Effector memory CD8-positive, alpha-beta T cell (primary cell): ENCODE measurements at places on chromosomes 1 and 21.

DNA sequence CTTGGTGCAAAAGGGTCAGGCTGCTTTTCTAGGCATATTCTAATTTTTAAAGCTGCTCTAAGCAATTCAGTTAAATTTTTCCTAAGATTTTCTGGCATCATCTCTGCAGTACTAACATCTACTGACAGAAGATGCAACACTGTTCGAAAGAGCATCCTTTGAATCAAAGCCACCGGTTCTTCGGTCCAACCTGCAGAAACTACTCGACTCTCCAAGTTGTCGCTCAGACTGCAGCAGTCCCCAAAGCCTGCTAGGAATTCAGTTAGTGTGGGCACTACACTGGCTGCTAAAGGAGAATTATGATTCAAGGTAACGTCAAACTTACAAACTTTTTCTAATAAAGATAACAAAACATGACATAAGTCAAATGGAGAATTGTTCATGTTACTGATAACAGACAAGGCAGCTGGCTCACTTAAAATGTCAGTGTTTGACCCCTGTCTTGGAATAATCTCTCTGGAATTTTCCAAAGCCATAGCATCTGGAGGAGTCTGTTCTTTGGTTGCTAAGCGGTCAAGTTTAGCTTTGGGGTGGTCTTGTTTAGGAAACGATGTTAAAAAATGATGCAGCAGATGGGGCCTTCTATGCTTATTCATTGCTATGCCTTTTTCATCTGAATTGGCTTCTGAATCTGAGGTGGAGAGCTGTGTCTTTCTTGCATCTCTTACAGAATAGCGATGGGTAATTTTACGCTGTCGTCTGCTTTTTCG lies 56.9 kb downstream of the LYST start:
- no peak for DNase-seq
- peaks cover 23% of the 10 kb centered on the region for H3K36me3 ChIP-seq
- no peaks in the 10 kb centered on the region for H3K27me3 ChIP-seq
- H3K27ac ChIP-seq, result no peak overlapping the region
- peaks cover 9% of the 10 kb centered on the region for H3K4me1 ChIP-seq

DNA sequence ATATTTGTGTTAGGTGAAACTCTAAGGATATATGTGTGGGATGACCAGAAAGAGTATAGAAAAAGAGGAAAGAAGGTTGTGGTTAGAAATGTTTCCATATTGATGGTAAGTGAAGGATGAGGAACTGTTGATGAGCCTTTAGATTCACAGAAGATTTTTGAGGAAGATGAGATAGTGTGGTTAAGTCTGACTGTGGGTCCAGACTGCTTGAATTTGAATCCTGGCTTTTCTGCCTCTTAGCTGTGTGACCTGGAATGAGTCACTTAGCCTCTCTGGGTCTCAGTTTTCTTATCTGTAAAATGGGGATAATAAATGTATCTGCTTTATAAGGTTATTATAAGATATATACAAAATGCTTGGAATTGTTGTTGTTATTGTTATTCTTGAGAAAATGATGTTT lies 27.5 kb downstream of the RGL1 start:
- H3K27ac ChIP-seq, result no peak overlapping the region
- H3K36me3 ChIP-seq, result no peaks in the 10 kb centered on the region
- no peak overlapping the region for H3K4me3 ChIP-seq
- no peaks in the 10 kb centered on the region for H3K27me3 ChIP-seq
- H3K4me1 ChIP-seq, result no peaks in the 10 kb centered on the region
- no peak for DNase-seq

DNA sequence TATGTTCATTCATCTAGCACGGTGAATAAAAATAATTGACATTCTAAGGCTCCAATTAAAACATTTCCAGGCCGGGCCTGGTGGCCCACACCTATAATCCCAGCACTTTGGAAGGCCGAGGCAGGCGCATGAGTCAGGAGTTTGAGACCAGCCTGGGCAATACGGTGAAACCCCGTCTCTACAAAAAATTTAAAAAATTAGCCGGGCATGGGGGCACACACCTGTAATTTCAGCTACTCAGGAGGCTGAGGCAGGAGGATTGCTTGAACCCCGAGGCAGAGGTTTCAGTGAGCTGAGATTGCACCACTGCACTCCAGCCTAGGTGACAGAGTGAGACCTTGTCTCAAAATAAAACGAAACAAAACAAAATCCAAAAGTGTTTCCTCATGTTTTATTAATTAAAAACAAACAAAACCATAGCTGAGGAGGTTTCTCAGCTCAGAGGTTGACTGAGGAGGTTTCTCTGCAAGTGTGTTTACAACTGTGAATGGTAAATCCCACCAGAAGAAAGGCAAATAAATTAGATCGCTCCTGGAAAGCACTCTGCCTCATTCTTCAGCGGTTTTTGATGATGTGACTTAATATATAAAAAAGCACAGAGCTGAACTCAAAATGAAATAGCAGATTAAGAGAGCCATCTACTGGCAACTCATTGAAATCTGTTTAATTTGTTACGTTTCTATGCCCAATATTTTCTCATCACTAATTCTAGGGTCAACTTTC lies 37.7 kb upstream of the ATG4C start:
- H3K27ac ChIP-seq, result no peak overlapping the region
- no peak for DNase-seq
- H3K4me3 ChIP-seq, result no peak overlapping the region
- peaks cover 15% of the 10 kb centered on the region for H3K27me3 ChIP-seq
- H3K4me1 ChIP-seq, result no peaks in the 10 kb centered on the region
- H3K36me3 ChIP-seq, result no peaks in the 10 kb centered on the region

- H3K27ac ChIP-seq, result no peak overlapping the region
- H3K36me3 ChIP-seq, result peaks cover 72% of the 10 kb centered on the region
- H3K4me1 ChIP-seq, result no peaks in the 10 kb centered on the region
- DNase-seq, result no peak
- H3K4me3 ChIP-seq, result no peak overlapping the region
- no peaks in the 10 kb centered on the region for H3K27me3 ChIP-seq
These were observed 16.9 kb downstream of the PSMB4 start for GRCh38 chr1:151416231-151416630.

GRCh38 chr21:28781602-28782276 lies 210.9 kb downstream of the LTN1 start:
- no peak for DNase-seq
- H3K4me1 ChIP-seq, result peaks cover 13% of the 10 kb centered on the region
- H3K36me3 ChIP-seq, result no peaks in the 10 kb centered on the region
- no peak overlapping the region for H3K4me3 ChIP-seq

DNA sequence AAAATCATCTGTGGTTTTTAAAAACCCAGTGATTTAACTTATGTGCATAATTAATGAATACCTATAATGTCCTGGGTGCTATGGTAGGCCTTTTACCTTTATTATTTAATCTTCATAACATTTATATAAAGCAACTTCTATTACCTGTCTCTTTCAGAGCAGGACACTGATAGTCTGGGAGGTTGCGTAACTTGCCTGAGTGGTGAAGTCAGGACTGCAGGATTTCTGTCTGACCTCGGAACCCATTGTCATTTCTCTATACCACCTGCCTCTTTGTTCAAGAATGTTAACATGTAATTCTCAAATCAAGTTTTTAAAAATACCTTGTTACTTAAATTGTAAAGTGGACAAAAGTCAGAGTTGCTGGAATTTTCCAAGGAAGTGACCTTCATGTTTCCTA lies 41.0 kb upstream of the BACH1 start:
- no peak overlapping the region for H3K4me3 ChIP-seq
- DNase-seq, result no peak
- peaks cover 19% of the 10 kb centered on the region for H3K27me3 ChIP-seq

DNA sequence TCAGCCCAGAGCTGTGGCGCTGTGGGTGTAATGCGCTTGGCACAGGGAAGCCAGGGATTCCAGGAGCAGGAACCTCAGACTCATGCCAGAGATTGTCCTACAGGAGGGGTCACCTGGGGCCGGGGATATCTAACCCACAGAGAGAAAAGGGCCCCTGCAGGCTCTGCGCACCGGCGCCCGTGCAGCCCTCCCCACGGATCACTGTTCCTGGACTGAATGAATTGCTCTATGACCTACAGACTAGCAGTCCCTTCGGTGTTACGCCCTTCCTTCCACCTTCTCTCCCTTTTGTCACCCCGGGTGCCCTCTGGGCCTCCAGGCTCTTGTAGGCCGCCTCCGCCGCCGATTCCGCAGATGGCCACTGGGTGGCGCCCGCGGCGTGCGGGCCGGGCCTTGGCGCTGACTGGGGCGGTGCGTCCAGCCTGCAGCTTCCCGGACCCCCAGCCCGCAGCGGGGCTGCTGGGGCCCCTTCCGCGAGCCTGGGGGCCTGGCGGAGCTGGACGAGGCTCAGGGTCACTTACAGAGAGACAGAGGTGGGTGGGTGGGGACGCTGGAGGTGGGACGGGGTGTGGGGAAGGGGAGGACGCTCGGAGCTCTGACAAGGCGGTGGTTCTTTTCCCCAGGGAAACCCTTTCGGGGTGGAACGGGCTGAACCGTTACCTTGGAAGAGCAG lies 101.3 kb downstream of the IER5 start:
- H3K27ac ChIP-seq, result no peak overlapping the region
- no peaks in the 10 kb centered on the region for H3K36me3 ChIP-seq
- H3K4me3 ChIP-seq, result peak overlapping the region; percentile 55
- H3K27me3 ChIP-seq, result peaks cover 49% of the 10 kb centered on the region
